ENCODE measurements at places on chromosomes 7 and 10.

DNA sequence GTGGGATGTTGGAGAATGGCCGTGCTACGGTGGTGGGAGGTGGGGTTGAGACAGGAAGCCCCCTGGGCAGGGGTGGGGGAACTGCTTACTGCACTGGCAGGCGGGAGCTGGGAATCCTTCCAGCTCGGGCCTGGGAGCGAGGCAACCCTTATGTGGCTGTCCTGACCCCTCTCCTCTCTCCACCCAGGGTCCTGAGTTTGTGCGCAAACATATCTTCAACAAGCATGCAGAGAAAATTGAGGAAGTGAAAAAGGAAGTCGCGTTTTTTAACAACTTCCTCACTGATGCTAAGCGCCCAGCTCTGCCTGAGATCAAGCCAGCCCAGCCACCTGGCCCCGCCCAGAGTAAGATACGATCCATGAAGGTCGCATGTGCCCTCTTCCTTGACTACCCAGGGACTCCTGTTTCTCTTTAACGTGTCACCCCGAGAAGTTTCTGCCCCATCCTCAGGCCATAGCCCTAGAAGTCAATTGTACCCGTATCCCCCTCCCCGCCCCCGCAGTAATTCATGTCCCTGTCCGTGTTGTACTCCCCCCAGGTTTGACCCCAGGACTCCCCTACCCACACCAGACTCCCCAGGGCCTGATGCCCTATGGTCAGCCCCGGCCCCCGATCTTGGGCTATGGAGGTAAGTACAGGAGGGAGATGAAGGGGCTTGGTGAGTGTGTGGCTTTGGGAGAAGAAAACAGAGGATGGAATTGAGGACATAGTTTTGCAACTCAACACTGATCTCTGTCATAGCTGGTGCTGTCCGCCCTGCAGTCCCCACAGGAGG lies 1.8 kb downstream of the UFSP1 start:
- DNase-seq = no peak

GRCh38 chr10:76382381-76382851 lies 951.0 kb downstream of the LRMDA start:
- DNase-seq = no peak

DNA sequence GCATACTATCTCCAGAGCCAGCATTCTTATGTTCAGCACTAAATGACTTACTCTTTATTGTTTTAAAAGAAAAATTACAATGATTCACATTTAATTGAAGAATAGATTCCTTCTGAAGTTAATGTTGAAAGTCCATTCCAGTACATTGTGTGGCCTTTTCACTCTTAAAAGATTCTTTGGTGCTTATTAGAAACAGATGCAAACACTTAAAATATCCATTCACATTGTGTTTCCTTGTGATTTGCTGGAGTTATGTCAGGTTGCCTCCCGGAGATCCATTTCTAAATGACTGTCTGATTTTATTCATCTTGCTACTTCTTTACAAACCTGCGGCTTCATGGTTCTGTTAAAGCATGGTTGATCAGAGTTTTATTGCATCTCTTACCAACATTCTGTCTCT lies 152.8 kb downstream of the FOXP2 start:
- DNase-seq = no peak

DNA sequence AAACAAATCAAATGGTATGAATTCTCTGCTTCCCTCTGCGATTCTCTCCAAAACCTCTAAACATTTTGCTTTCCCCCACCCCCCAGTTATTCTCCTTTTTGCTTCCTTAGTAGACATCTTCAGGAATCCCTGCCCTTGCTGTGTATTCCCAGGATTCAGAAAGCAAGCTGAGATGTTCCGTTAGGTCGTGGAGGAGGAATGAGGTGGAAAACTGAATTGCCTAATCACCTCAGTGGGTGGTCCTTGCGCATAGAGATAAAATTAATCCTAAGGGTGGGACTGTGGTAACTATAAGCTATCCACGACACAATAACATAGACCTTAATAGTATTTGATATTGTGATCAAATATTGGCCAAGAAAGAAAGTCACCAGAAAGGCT lies 49.1 kb upstream of the SEMA3C start:
- no peak for DNase-seq

- no peak for DNase-seq
Observed at GRCh38 chr7:156194813-156195212, 382.6 kb upstream of the SHH start.

DNA sequence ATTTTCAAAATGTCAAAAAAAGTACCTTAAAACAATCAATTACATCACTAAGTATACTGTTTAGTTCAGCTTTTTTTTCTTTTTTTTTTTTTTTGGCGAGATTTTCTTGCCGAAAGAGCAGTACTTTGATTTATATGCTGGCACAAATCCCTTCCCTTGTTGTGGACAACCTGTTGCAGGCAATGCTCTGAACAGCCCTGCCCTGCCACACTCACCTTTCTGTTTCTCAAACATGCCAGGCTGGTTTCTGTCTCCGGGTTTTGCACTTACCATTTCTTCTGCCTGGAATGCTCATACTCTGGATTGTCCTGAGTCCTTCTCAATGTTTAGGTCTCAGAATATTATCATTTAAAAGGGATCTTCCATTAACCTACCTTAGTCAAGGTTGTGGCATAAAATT lies 80.4 kb upstream of the JAZF1 start:
- DNase-seq = no peak

DNA sequence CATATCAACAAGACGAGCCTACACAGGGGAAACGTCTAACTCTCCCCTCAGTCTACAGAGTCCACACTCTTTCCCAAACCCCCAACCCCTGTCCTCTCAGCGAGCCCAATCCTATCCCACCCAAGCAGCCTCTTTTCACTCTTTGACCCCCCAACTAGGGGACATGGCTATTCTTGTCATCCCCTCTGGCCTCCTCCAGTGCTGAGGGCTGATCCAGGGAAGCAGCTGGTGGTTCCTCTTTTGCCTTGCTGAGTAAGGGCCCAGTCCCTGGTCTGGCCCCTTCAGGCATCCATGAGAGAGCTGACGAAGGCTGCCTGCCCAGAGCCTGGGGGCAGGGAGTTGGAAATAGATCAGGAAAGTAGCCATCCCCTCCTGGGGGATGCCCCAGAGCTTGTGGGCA lies 6.4 kb downstream of the NOBOX start:
- no peak for DNase-seq

- no peak for DNase-seq
Observed at GRCh38 chr7:95095966-95096540, 188.7 kb downstream of the PPP1R9A start.

- no peak for DNase-seq
Observed at GRCh38 chr7:42677751-42678699, 233.8 kb downstream of the C7orf25 start.

DNA sequence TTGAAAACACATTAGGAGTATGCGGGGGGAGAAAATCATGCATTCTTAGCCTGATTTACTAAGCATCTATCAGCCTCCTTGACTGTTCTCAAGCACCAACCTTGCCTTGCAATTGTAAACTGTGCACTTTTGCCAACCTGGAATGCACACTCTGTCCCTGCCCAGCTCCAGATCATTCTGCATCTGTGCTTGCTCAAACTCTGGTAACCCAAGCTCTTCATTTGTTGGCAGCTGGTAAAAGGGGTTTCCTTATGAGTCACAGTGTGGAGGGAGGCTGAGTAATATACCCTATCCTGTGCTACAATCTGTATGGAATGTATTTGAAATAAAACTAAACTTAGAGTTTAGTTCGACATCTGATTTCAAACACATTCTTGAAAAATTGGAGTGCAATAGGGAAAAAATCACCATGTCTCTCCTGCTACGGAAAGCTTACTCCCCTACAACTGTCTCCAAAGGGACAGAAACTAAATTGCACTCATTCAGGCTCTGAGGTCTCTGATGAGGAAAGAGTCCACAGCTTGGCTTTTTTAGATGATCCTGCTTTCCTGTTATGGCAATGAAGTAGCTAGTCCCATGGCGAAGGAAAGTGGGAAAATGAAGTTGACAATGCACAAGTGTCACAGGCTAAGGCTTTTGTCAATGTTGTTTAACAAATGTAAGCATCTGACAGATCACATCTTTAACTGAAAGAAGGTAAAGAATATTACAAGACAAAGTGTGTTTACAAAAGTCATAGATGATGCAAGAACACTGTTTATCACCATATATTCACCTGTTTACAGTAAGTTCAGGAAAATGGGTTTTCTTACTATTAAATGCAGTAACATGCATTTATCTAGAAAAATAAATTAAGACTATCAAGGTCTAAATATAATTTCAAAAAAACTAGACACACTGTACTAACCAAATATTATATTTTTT lies 61.9 kb downstream of the TES start:
- DNase-seq = no peak

DNA sequence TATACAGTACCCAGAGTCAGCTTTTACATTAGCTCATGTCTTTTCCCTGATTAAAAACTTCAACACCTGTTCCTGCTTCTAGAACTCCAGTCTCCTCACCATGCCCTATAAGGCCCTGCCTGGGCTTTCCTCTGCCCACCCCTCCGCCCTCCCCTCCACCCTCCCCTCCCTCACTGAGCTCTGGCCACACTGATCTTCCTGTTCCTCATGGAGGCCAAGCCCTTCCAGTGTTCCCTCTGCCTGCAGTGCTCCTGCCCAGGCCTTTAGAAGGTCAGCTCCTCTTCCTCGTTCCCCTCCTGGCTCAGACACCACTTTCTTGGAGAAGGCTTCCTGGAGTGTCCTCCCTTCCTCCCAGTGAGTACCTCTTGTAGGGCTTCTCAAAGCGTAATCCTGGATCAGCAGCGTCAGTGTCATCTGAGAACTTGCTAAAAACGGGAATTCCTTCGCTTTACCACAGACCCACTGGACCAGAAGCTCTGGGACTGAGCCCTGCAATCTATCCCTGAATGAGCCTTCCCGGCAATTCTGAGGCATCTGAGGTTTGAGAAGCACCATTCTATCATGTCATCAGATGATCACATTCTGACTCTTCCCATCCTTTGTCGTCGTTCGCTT lies 3.7 kb downstream of the PDZD7 start:
- DNase-seq = no peak

DNA sequence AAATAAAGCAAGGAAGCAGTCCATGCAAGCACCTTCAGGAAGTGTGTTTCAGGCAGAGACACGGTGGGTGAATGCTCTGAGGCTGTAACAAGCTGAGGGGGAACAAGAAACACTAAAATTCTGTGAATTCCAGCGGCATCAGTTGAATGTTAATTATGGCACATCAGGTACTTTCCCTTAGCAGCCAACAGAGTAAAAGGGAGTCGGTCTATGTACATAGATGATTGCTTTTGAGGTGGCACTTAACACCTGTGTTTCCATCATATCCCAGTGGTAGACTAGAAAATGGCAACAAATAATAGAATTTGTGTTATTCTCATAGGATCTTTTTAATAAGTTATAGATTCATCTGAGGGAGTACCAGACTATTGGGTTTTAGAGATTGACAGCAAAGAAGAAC lies 481.0 kb upstream of the KLF6 start:
- no peak for DNase-seq

DNA sequence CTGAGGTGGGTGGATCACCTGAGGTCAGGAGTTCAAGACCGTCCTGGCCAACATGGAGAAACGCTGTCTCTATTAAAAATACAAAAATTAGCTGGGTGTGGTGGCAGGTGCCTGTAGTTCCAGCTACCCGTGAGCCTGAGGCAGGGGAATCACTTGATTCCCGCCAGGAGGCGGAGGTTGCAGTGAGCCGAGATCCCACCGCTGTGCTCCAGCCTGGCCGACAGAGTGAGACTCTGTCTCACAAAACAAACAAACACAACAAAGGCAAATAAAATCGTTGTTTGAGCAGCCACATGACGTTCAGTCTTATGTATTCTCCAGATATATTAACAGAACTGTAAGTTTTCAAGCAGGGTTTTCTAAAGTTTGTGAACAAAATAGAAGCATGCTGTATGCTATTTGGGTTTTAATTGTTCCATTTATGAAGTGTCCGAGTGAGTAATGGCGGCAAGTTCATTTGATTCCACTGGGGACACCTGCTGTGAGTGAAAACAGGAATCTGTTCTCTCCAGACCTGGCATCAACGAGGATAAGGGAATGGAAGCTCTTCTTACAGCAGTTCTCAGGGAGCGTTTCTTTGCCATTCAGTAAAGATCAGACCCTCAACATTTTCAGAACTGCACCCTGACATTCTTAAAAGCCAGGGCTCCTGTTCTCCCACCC lies 122.5 kb upstream of the PITRM1 start:
- no peak for DNase-seq

- no peak for DNase-seq
Observed at GRCh38 chr10:107899502-107900062, 735.1 kb upstream of the SORCS1 start.

DNA sequence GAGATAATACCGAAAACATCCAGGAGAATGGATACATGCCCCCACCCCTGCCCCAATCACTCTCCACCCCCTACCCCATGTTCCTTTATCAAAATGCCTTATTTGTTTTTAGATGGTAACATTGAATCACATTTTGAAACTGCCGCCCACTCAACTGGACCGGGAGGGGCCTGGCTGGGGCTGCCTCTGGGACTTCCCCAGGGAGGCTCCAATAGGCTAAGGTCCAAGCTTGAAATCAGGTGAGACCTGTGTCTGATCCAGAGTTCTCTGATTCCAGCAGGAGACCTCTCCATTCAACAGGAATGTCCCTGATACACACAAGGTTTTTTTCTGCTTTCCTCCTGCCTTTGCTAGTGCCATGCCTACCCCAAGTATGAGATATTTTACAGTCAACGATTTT lies 43.8 kb upstream of the ACSL5 start:
- DNase-seq = no peak

DNA sequence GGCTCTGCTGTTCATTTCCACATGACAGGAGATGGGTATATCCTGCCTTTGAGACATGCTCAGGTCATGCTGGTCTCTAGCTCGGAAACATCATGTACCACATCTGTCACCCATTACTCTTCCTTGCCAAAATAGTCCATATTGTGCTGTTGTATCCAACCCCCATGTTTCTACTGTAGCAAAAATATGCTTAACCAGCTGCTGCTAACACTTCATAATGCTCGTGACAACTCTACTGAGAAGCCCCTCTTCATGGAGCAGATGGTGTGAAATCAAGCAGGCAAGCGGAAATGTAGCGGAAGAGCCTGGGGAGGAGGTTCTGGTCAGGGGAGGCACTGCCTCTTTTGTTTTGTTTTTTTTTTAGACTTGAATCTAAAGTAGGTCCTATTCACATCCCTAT lies 82.9 kb downstream of the NPY start:
- peak; percentile 86 for DNase-seq

DNA sequence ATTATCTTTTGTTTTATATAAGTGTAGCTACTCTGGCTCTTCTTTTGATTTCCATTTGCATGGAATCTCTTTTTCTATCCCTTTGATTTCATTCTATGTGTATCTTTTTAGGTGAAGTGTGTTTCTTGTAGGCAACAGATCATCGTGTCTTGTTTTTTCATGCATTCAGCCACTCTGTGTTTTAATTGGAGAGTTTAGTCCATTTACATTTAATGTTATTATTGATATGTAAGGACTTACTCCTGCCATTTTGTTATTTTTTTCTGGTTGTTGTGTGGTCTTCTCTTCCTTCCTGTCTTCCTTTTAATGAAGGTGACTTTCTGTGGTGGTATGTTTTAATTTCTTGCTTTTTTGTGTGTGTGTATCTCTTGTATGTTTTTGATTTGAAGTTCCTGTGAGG lies 81.6 kb downstream of the BBS9 start:
- DNase-seq = no peak

Data from NCI-H2171 (cell line).